ENCODE measurements at places on chromosomes 1 and 21.

- no peak for DNase-seq
Observed at GRCh38 chr1:82538876-82539275, 738.1 kb downstream of the ADGRL2 start.

DNA sequence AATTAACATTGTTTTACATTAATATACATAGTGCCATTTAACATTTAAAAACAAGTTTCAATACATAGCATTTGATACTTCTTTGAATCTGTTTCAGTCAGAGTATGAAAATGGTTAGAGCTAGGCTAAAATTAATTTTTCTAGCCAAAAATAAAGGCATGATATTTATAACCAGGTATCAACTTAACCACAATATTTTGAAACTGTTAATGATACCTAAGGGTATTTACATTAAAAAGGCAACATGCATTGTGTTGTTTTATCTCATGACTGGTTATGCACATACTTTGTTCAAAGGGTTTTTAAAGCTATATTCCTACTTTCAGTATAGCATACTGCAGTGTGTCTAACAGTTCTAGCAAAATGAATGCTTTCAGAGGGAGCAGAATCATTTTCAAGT, 130.0 kb downstream of the HS2ST1 start:
- DNase-seq = no peak

DNA sequence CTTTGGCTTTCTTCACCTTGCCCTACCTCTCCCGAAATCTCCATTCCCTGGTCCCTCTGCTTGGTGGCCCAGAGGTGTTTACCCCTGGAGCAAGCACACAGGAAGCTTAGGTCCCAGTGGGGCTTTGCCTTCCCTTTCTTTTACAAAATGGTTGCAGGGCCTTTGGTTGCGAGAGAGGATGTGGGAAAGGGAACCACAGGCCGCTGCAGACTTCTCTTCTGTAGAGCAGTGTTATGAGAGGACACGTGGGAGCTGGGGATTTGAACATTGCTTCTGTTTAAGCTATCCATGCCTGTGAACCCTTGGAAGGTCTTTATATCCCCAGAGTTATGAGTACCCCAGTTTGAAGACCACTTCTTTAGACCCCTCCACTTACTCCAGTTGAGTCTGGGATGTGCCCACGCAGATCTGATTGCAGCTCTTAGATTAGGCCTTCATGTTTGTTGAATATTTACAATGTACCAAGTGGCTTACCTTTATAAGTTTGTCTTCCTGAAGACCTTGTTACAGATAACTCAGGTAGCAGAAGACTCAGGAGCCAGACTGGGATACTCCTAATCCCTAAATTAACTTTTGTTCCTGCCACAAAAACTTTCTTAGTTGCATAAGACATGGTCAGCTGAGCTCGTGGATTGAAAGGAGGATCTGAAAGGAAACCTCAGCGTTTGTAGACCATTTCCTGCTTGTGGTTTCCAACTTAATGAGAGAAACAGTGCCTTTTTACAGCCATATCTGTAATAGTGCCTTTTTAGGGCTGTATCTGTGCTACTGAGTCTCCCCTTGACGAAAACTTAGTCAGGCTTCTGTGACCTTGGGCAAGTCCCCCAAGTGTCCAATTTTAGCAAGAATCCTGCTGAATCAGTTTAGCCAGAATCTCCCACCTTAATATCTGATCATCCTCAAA, 21.9 kb upstream of the IVNS1ABP start:
- DNase-seq = no peak

DNA sequence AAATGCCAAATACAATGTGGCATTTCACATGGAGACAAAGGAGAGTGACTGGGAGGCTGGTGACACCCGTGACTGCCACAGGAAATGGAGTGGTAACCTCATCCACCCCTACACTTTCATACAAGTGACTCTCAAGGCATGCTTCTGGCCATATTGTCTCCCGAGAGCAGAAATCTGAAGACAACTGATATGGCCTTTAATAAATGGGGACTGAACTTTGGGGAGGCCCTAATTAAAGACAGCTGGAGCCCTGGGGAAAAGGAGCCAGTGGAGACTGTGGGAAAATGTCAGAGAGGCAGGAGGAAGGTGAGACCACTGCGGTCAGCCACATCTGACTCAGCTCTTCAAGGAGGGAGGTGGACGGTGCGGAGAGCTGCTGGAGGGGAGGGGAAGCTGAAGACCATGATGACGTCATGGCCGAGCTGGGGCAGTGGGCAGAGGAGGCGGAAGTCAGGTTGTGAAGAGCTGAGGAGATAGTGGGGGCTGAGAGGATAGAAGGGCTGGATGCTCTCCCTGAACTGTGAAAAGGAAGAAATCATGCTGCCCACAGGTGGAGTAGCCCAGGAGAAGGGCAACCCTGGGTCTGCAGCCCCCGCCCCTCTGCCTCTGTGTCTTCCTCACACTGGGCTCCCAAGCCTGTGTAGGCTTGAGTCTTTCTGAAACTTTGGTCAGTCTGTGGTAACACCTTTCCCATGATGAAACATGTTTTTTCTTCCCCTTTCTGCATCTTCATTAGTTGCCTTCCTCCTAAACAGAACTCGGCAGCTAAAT, 14.0 kb upstream of the NCF2 start:
- no peak for DNase-seq

- peak; percentile 84 for DNase-seq
Observed at GRCh38 chr1:243396876-243397275, 141.0 kb downstream of the SDCCAG8 start.

- peak; percentile 53 for DNase-seq
Observed at GRCh38 chr1:86704972-86705664, 742 bp downstream of the SH3GLB1 start.

GRCh38 chr21:34302521-34302920, 61.3 kb upstream of the KCNE2 start:
- no peak for DNase-seq

- no peak for DNase-seq
Observed at GRCh38 chr1:172941471-172941870, 109.3 kb downstream of the TNFSF18 start.

DNA sequence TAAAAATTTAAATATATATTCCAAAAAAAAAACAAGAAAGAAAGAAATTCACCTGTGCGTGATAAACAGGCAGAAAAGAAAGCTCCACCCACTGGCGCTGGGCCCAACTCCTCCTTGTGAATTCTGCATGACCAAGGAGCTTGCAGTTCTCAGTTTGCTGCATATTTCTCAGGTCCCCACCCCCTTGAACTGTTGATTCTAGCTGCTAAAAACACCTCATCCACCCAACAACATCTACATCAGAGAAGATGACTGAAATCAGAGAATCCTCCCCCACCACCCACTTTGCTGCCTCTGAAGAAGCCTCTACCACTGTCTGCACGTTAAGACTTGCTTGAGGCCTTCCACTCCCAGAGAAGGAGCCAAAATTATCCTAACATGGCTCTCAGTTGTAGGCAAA, 104.8 kb downstream of the RGS2 start:
- no peak for DNase-seq

DNA sequence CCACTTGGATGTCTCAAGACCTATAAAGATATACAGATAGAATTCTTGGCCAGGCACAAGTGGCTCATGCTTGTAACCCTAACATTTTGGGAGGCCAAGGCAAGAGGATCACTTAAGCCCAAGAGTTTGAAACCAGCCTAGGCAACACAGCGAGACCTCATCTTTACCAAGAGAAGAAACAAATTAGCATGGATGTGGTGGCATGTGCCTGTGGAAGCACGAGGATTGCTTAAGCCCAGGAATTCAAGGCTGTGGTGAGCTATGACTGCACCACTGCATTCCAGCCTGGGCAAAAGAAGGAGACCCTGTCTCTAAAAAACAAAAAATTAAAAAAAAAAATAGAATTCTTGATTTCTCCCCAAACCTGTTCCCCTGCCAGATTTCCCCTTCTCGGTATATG, 8.3 kb downstream of the ASAP3 start:
- no peak for DNase-seq

DNA sequence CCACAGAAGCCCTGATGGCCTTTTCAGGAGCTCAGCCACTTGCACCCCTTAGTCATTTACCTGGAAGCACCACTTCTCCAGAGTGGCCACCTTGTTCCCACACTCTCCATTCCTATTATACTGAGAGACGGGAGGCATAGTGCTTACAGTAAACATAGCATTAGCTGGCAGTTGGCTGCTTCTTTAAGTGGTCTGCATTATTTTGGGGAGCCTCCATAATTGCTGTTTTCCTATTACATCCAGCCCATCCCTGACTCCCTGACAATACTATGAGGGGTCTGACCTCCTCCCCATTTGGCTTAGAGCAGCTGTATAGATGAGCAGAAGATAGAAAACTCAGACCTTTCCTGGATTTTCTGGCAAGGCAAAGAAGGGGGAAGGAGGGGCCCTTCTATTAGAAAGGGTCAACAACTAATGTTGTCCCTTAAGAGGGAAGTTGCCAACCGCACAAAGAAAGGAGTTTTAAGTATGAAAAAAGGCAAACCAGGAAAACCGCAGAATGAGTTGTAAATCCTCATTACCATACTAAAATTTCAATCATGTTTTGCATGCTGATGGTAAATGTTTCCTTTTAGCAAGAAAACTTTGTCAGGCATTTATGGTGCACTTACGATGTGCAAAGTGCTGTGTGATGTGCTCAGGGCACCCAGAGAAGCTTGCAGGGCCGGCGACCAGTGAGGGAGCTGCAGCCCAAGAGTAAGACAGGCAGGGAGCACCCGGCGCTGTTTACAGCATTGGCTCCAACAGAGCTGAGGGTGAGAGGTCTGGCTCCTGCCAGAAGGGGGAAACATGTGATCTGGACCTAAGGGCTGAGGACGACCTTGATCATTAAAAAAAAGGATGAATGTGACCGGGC, 167.3 kb downstream of the ZZZ3 start:
- no peak for DNase-seq

DNA sequence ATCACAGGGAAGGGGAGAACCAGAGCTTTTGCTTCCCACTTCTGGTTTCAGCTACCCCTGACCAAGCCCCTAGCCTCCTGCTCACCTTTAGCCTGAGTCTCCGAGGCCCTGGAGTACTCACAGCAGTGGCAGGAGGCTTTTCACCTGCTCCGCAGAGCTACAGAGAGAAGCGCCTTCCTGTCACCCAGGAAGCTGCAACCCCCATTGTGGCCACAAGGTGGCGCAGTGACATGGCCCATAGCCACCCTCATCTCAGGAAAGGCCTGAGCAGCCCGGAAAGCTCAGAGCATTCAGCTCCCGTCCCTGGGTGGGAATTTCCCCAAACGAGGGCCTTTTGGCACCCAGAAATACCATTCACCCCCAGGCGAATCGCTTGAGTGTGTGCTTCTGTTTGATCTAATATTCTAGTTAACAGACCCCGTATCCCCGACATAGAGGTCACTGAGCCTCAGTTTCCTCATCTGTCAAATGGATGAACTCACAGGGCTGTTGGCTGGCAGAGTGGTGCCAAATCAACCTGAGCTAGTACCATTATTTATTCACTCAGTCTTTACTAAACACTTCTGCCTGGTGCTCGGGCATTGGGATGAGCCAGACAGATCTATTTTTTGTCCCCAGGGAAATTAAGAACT, 25.3 kb downstream of the A3GALT2 start:
- DNase-seq = peak; percentile 62

GRCh38 chr1:223403184-223403815, 10.1 kb downstream of the CCDC185 start:
- no peak for DNase-seq

- no peak for DNase-seq
Observed at GRCh38 chr1:100051893-100052292, 80.8 kb downstream of the SASS6 start.

DNA sequence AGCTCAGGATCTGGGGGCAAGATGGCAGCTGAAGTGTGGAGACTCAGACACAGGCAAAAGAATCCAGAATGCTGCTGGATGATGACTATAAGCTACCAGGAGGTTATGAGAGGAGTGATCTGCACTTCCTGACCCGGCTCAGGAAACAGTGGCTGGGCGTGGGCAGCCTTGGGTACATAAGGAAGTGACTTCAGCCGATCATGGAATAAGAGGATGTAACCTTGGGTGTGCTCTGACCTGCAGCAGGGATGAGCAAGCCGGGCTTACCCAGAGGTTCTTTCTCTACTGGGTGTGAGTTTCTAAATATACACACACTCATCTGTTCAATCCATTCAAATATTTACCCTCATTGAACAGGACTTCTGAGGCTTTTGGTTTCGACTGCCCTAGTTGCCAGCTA, 62.7 kb downstream of the CD34 start:
- DNase-seq = no peak

GRCh38 chr1:16975838-16976237, 4.6 kb downstream of the MFAP2 start:
- DNase-seq = no peak

DNA sequence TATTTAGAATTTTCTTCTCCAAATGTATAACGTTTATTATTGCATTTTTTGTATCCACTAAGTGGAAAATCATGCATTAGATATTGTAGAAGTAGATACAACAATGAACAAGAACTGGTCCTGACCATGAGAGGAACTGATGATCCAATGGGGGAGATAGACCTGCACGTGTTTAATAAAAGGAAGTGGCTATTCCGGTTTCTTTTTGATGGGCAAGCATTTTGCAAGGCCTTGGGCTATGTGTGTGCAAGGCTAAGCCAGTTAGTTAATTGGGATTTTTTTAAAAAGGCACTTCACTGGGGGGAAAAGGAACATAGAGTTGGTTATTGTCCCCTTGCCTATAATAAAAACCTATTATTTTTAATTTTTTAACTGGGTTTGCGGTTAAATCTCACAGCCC, 961 bp upstream of the VCAM1 start:
- no peak for DNase-seq

GRCh38 chr1:105934806-105935205, 1121.7 kb upstream of the PRMT6 start:
- DNase-seq = peak; percentile 27

Measured in NCI-H2171 (cell line).